ENCODE measurements at places on chromosomes 2 and 18.

GRCh38 chr2:223113161-223113560, 61.2 kb downstream of the KCNE4 start:
- DNase-seq, result no peak

DNA sequence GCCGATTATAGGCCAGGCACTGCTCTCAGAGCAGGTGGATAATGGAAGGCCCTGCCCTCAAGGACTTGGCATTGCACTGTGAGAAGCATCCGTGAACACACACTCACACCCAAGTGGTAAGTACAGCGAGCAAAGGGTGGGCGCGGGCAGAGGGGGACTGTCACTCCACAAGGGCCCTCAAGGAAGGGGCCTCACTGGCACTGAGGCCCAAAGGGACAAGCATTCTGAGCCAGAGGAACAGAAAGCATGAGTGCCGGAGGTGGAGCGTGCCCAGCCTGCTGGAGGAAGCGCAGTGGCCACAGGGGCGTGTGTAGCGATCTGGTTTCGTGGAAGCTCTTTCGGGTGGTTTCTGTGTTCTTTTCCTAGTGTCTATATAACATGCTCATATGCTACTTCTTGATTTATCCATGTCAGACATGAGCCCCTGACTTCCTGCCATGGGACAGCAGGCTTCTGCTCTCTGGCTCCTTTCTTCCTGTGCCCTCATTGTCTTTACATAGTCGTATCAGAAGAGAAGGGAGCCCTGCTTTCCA, 132.7 kb upstream of the ASB18 start:
- no peak for DNase-seq

GRCh38 chr2:118371515-118371914, 283.2 kb downstream of the INSIG2 start:
- DNase-seq, result peak; percentile 5

GRCh38 chr2:204437815-204438756, 107.2 kb upstream of the PARD3B start:
- DNase-seq, result no peak

DNA sequence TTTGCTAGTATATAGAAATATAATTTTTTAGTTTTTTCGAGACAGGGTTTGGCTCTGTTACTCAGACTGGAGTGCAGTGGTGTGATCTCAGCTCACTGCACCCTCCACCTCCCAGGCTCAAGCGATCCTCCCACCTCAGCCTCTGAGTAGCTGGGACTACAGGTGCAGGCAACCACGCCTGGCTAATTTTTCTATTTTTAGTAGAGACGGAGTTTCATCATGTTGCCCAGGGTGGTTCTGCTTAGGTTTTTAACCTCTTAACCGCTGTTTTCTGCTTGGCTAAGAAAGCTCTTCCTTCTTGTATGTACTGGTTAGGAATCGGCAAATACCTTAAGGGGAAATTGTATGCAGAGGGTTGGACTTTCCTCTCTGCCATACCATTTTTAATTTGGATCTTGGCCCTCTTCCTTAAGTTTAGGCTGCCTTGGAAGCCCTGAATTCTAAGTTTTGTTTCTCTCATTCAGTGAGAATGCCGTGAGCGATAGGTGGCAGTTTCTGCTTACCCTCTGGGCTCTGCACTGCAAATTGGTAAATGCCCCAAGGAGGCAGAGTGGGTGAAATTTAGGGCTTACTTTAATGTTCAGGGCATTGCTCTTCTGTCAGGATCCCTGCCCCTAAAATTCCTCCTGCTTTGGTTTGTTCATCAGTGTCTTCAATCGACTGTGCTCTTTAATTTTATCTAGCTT, 32.3 kb downstream of the EML6 start:
- DNase-seq, result no peak

DNA sequence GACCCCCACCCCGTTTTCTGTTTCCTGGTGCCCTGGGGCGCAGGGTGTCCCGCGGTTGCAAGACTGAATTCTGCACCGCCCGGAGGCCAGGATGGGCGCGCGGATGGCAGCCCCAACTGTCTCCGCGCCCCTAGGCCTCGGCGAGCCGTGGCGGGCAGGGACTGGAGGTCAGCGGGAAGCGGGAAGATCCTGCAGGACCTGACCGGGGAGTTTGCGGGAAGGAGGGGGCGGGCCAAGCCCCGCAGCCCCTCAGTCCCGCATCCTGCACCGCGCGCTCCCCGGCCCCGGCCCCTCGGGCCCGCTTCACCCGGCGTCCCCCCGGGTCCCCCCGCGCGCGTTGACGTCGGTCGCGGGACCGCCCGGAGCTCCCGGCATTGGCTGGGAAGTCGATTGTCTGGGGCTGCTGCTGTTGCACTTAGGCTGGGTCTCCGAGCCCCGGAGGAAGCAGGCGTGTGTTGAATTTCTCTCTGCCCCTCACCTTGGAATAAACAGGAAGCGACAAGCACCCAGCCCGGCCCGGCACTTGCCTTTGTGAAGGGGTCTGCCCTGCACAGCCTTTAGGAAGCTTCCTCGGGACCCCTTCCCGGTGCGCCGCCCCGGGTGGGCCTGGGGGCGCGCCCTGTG, at the start of gene LDLRAD4:
TSS of gene LDLRAD4 (plus strand) at position 393 of the 624 bp plus-strand sequence.
- DNase-seq, result peak; percentile 30

GRCh38 chr18:6797171-6797570, 67.7 kb downstream of the ARHGAP28 start:
- DNase-seq, result no peak

DNA sequence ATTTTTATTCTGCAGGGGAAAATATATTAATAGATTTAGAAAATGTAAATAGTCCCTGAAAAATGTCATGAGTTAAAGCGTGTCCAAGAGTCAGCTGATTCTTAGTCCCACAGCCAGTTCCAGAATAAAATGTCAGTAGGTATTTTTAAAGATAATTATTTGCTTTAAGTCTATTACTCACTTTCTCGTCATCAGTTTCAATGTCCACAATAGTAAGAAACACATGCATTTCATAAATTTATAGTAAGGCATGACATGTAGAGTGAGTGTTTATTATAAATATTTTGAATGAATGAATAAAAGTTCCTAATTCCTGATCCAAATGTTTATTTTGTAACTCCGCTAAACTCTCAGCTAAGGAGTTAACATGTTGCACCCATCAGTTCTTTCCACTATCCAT, 1044.0 kb upstream of the PIK3C3 start:
- no peak for DNase-seq

DNA sequence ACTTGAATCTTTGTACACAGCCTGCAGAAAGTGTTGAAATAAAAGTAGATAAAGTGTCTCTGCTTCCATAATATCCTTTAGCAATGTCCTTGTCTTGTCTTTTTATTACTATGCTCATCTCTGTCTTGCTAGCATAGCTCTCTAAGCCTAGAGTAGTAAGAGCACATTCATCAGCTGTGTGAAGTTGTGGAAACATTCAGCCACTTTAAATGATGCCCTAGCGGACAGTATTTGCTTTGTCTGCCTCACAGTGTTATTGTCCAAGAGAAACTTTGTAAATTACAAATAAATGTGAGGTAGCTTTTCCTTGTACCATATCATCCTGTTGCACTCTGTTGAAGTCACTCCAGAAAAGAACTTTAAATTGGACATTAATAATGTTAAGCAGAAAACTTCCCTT, 60.3 kb upstream of the TTC21B start:
- no peak for DNase-seq

- DNase-seq, result no peak
Measured at GRCh38 chr2:187996630-187997029, 295.0 kb upstream of the GULP1 start.

GRCh38 chr18:8847900-8848299, 142.5 kb downstream of the MTCL1 start:
- DNase-seq, result no peak

GRCh38 chr2:207993151-207993763, 32.1 kb downstream of the PLEKHM3 start:
- no peak for DNase-seq

DNA sequence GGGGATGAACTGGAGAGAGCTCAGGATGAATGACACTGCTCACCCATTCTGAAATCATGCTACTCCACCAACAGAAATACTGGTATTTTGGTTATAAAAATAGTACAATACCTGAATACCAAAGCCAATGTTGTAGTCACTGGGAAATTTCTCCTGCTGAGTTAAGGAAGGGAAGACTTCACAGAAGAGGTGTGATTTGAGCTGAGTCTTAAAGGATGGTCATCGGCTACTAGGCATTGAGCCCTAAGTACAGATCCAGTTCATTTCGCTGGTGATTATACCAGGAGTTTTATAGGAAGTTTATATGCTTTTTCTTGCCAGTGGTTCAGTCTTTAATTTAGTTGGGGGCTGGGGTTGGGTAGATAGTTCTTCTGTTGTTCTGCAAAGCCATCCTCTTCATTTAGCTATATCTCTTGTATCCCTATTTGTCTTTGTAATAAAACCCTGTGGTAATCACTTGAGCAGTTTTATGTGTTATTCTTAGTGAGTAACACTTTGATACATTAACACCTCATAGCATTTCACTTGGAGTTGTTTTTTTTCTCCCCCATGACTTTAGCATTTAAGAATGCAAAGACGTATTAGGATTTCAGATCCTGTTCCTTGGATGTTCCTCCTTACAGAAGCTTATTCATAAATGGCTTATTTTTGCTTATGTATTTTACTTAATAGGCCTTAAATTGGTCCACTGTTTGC, 239.9 kb upstream of the FOSL2 start:
- DNase-seq, result no peak

DNA sequence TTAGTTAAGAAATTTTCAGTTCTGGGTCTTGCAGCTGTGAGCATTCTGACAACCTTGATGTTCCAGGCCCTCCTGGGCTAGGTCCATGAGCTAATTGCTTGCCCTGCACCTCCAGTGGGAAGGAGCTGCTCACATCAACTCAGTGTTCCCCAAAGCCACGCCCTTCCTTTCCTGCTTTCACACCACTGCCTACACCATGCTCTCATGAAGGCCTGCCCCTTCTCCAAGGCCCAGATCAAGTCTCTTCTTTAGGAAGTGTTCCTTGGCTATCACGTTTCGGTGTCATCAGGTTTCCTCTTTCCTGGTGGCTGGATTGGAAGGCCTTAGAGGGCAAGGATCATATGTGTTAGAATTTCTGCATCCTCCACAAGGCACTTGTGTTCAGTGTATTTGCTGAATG, 18.8 kb downstream of the TMEM127 start:
- no peak for DNase-seq

DNA sequence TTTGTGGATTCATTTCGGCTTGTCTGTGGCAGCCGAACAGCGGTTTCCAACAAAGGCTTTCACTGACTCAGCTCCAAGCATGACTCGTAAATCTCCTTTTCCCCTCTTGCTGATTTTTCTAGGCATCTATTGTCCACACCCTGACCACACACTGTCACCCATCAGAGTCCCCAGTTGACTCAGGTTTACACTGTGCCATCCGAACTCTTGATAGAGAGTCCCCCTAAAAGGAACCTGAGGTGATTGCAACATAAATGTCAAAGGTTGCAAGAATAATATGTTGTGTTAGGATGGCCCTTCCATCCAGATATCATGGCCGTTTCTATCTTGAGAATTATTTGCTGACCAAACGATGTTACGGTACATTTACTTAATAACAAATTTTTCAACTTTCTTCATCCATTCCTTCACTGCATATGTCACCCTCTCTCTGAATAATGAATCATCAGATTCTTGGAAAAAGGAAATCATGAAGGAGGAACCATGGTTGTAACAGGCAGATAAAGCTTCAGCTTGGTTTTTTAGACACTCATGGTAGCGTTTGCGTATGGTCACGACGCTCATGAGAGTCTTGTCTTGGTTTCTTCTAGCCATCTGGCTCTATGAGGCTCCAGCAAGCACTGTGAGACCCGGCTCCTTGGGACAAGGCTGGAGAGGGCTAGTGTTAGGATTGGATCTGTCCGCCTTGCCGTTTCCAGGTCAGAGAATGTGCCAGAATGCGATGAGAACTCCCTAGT, 72.1 kb downstream of the NPAS2 start:
- no peak for DNase-seq

DNA sequence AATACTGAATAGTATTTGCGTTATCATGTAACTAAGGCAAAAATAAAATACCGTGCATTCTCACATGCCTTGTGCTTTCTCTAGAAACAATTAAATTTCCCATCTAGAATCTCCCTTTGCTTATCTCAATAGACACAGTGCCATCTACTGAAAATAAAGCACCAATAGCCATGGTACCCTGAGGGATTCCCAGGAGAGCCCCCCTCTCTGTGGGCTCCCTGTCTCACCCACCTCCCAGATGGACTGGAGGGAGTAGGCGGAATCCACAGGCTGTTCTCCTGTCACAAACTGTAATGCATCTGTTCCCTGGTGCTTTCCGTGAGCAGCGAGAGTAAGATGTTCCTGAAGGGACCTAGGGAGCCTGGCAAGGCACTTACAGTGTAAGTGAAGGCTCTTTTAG, 112.4 kb upstream of the UPP2 start:
- DNase-seq, result no peak

GRCh38 chr2:185510060-185510459, 228.5 kb upstream of the FSIP2 start:
- DNase-seq, result no peak

GRCh38 chr2:70708376-70709199, 59.4 kb downstream of the ADD2 start:
- no peak for DNase-seq

DNA sequence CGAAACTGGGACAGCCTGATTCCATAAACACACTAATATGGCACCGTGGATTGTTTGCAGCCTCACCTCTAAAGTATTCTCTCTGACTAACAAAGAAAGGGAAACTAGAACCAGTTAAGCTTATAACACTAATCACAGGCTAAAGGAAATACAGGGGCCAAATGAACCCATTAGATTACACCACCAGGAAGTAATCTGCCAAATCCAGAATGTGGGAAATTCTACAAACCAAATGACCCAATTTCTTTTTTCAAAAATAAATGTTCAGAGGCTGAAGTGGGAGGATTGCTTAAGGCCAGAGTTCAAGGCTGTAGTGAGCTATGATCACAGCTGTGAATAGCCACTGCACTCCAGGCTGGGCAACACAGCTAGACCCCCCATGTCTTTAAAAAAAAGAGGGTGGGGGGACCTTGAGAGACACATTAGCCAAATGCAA, 1.5 kb upstream of the MPPE1 start:
- no peak for DNase-seq

DNA sequence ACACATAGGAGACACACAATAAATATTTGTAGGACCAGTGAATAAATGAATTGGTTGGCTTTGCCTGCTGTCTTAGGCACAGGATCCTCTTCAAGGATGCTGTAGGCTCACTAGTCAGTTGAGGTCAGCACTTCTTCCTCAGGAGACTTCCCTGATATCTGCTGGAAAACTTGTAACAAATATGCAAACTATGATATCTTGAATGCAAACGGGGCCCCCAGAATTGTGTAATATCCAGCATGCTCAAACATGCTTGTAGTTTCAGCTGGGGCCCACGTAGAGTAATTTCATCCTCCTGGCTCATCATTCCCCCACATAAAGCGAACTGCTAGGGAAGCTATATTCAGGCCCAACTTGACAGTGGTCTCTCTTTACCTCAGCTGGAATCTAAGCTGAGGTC, 43.6 kb downstream of the POLE4 start:
- no peak for DNase-seq

- no peak for DNase-seq
Measured at GRCh38 chr2:134142341-134142738, 111.5 kb upstream of the MGAT5 start.

DNA sequence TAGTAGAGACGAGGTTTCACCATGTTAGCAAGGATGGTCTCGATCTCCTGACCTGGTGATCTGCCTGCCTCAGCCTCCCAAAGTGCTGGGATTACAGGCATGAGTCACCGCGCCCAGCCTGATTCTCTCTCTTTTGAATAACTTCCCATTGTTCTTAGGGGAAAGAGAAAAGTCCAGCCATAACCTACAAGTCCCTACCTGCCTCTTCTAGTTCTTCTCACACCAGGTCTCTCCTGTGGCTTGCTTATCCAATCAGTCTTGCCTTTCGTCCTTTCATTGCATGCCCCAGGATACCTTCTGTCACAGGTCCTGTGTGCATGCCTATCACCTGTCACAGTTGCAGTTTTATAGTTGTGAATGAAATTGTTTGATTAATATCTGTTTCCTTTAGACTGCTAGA, 148.1 kb downstream of the SLC4A3 start:
- DNase-seq, result no peak
